M059J (cell line): ENCODE measurements at places on chromosomes 7 and 10.

DNA sequence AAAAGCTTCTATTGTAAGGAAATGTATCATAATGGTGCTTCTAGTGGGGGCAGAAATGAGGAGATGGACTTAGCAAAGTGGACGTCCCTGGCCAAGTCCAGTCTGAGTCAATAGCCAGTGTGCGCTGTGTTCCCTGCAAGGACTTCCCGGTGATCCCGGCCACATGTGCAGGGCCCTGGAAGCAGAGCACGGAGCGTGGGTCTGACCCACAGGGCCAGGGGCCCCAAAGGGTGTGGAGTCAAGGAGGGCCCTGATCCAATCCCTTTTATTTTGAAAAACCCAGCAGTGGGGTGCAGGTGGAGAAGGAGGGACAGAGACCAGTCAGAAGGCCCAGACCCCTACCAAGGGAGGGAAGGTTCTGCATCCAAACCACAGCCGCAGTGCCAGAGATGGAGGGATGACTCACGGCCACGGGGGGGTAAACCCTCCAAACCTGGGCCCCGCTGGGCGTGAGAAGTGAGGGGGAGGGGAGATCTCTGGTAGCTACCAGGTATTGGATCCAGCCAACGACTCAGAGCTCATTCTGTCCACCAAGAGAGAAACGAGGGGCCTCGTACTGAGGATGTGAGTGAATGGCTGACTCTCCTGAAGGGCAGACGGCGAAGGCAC, 57.2 kb upstream of the VIPR2 start:
- peak; percentile 4 for DNase-seq

GRCh38 chr10:125639846-125640245, 43.1 kb downstream of the TEX36 start:
- DNase-seq, result no peak

DNA sequence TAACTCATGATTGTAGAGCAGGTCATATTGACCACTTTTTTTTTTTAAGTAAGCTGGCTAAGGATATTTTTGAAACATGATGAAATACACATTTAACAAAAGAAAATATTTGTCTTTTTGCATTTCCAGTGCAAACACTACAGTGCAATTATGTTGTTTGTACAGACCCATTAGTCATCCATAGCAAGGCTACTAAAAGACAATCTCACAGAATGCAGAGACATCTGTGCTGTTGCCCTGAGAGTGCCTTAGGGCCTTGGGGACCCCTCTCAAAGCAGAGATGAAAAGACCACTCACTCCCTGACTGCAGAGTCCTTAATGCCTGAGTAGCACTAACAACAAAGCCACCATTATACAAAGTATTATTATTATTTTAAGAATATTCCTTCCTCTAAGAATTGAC, 104.5 kb downstream of the NRCAM start:
- no peak for DNase-seq

DNA sequence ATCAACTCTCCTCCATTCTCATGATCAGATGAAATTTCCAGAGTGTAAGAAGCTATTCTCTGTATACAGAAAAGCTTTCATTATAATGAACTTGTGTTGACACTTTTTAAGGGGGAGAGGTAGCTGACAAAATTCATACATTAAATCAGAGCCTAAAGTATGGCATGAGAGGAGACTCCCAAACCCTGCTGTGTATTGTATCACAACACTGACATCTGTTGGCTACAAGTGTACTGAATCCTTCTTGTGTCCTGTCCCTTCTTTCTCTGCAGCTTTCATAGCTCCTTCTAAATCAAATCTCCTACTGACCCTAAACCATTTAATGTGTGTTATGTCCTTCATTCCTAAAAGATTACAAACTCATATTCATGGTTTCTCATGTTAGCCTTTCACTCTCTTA, 70.9 kb downstream of the GCC1 start:
- DNase-seq, result peak; percentile 45

DNA sequence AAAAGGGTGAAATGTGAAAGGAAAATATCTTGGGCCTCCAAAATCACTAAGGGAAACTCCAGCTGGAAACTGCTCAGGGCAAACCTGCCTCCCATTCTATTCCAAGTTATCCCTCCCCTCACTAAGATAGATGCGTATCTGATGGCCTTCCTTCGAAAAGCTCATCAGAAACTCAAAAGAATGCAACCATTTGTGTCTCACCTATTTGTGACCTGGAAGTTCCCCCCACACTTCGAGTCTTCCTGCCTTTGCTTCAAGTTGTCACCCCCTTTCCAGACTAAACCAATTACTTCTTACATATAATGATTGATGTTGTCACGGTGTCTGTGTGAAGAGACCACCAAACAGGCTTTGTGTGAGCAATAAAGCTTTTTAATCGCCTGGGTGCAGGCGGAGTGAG, 69.3 kb downstream of the ST8SIA6 start:
- DNase-seq, result no peak

- DNase-seq, result no peak
Observed at GRCh38 chr7:50687096-50687495, 95.6 kb downstream of the GRB10 start.

- no peak for DNase-seq
Observed at GRCh38 chr7:89927762-89928161, 226.5 kb upstream of the STEAP1 start.

DNA sequence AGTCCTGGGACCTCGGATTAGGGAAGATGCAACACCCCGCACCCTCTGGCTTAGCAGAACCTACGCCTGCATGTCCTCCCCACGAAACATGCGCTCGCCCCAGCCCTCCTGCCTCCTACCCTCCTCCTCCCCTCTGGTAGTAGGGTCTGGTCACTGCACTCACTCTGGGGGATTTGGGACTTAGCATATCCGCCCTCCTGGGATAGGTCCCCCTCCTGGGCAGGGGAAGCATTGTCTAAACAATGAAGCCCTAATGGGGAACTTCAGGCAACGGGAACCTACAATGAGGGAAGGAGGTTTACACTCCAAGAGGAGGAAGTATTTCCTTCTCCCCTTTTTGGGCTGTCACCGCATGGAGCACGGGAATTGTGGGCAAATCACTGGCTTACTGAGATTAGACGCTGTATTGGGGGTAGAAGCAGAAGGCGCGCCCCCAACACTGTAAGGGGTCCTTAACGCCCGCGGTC, 892 bp downstream of the CRHR2 start:
- DNase-seq, result no peak

- DNase-seq, result no peak
Observed at GRCh38 chr7:121116396-121116795, 127.9 kb downstream of the CPED1 start.

- DNase-seq, result peak; percentile 91
Observed at GRCh38 chr7:73828107-73828803, 2.5 kb upstream of the CLDN4 start.

DNA sequence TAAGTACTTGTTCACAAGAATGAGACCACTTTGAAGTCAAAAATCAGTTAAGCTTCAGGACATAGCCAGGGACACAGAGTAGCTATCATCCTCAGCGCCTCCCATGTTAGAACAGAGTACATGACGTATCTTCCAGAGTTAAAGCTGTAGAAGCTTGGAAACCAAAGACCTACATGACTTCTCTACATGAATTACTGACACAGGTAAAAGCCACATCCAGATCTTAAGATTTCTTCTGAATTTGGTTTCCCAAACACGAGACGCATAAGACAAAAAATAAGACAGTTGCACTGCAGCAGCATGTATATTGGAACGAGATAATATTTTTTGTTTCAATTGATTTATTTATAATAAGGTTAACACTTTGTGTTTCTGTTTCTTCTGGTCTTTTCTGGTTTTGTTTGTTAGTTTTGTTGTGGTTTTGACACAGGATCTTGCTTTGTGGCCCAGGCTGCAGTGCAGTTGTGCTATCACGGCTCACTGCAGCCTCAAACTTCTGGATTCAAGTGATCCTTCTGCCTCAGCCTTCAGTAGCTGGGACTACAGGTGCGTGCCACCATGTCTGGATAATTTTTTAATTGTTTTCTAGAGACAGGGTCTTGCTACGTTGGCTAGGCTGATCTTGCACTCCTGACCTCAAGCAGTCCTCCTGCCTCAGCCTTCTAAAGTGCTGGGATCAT, 10.2 kb upstream of the EPC1 start:
- no peak for DNase-seq

- DNase-seq, result no peak
Observed at GRCh38 chr7:142379201-142379885, 121.5 kb upstream of the PRSS58 start.

DNA sequence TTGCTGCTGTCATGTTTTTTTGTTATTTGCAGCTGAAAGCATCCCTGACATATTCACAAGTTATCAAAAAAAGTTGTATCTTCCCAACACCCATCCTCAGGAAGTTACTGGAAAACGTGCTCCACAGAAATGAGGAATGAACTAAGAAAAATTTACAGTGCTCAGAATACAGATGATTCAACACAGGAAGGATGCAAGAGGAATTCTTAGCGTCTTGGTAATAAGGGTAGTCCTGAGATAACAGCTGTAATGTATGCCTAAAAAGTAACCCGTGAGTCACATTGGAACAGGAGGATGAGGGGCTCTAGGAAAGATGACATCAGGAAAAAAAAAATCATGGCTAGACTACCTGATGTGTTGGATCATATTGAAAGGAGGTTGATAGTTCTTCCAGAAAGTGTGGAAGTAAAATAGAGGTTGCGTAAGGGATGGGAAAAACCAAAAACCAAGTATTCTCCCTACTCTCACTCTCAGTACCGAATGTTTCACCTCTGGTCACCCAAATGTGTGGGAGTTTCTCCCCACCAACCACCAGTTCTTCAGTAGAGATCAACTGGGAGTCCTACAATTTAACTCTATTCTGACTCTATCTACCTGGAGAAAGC, 3.9 kb downstream of the ADAM12 start:
- DNase-seq, result peak; percentile 89

- no peak for DNase-seq
Observed at GRCh38 chr7:50587737-50588136, 22.5 kb upstream of the DDC start.

GRCh38 chr10:30816159-30816819, 186.7 kb upstream of the LYZL2 start:
- no peak for DNase-seq

DNA sequence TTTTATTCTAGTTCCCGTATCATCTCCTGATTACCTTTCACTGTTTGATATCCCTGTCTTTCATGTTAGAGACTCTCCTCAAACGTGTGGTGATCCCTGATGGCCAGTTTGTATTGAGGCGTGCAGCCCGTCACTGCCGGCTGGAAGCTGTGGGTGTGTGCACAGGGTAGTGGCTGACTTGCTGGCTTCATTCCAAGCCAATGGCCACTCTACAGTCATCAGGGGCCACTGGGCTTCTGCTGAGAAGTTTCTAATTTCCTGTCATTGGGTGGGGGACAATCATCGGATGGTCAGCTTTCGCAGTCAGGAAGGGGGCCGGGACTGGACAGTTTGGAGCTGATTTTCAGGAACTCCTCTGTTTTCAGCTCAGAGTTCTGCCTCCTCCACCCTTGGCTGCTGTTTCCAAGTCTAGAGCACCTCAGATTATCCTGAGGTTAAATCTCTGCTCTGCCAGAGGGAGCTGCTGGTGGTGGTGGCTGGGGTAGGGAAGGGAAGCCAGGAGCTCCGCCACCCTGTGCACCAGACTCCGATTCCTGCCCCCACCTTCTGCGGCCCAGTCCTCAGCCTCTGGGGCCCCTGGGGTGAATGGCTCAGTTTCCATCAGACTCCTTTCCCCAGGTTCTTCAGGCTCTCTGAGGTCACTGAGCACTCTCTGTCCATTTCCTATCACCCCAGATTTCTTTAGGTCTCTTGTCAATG, 34.9 kb downstream of the BAIAP2L1 start:
- DNase-seq, result no peak

GRCh38 chr10:131936736-131937135, 35.9 kb downstream of the PPP2R2D start:
- no peak for DNase-seq

DNA sequence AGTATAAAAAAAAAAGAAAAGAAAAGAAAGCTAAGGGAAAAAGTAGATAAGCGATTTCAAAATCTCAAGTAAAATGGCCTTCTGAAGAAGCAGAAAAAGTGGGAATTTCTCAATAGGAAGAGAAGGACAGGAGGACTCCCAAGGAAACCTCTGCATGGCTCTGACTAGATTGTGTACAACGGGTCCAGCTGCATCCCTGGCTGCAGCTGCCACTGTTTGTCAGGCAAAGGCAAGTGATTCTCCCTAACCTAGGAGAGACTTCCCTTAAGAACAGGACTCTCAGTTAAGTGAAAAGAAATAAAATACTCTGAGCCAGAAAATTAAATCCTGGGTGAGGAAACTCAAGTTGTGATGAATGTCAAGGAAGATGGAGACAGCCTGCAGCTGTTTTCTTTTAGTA, 298.6 kb upstream of the KIAA1217 start:
- no peak for DNase-seq

- no peak for DNase-seq
Observed at GRCh38 chr7:150586068-150586784, 19.0 kb downstream of the GIMAP4 start.

- DNase-seq, result no peak
Observed at GRCh38 chr7:100360135-100360854, 2.4 kb downstream of the PILRB start.

GRCh38 chr10:83301732-83302131, 837.6 kb upstream of the GHITM start:
- no peak for DNase-seq

DNA sequence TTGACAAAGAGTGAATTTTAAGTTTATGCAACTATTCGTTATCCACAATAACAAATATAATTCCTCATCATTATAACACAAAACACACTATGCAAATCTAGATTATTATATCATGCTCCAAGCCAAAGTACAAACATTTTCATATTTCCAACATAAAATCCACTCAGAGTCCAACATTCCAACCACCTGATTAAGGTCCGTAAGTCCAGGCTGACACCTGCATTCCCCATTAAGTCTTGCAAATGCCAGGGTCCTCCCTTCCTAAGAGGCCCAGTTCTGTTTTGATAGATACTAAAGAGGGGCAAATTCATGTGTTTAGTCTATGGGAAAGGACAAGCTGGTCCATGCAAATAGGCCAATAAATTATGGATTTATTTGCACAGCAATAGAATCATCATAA, 206.1 kb downstream of the POU6F2 start:
- no peak for DNase-seq

- no peak for DNase-seq
Observed at GRCh38 chr7:35477609-35478008, 217.3 kb downstream of the HERPUD2 start.

DNA sequence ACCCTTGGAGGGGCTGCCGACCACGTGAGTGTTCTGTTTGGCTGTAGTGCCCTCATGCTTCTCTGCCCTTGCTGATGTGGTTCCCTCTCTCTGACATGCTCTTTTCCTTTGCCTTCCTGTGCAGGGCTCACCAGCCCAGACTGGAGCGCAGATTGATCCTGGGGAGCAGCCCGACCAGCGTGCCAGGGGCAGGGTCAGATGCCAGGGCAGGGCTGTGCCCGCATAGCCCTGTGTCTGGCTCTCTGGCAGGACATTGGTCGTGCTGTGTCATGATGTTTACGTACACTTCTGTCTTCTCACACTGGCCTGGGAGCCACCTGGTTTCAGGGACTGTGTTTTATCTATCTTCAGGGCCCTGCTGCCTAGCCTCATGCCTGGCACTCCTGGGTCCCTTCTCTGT, 300.8 kb downstream of the CAMK1D start:
- no peak for DNase-seq

DNA sequence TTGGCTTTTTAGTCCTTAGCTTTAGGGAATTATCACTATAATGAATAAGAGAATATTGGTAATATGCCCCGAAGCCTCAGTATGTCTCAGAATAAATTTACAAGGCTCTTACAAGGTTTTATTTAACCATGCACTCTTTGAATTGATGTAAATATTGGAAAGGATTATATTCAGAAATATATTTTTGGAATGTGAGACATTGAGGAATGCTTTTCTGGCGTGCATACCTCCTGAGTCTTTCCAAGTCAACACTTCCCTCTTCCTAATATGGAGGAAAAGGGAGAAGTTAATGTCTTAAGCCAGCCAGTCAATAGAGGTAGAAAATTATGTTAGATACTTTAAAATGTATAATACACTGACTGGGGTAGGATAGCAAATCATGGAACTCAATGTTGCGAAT, 1.2 kb upstream of the OR2F1 start:
- DNase-seq, result no peak
